ENCODE measurements at places on chromosomes 1 and 21.
A peak's percentile ranks its signal among the peaks of the same experiment; 100 is the strongest.

DNA sequence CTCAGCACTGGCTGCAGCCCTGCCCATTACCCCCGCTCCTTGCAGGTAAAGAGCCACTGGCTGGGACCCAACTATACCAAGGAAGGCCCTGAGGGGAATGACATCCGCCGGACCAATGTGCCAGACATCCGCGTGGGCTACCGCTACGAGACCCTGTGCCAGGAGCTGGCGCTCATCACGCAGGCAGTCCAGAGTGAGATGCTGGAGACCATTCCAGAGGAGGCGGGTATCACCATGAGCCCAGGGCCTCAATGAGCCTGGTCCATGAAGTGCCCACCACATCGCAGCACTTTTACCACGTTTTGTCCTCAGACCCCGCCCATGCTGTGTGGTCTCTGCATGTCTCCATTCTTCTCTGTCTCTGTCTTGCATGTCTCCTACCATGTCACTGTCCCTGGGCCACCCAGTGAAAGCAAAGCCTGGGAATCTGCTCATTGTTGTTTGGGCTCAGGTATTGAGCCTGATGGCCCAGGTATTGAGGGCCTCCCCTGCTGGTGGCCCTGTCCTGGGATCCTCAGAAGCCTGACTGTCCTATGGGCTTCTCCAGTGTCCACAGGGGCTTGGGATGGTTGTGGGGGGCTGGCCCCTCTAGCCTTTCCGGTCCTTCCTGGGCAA, 11.4 kb downstream of the AMPD2 start:
- peak; percentile 60 for DNase-seq

DNA sequence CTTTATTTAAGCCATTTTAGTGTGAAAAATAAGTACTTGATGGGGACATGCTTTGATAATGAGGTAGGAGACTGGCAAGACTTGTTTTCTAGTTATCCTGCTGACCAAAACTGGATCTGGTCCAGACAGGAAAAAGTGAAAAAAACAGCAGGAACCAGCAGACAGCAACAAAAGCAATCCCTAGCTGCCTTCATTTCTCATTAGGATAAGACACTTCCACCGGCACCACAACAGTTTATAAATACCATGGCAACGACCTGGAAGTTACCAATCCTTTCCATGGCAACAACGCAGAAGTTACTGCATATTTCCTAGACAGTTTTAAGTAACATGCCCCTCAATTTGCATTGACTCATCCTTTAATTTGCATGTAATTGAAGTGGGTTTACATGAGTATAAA, 993.8 kb upstream of the NCAM2 start:
- DNase-seq, result no peak

DNA sequence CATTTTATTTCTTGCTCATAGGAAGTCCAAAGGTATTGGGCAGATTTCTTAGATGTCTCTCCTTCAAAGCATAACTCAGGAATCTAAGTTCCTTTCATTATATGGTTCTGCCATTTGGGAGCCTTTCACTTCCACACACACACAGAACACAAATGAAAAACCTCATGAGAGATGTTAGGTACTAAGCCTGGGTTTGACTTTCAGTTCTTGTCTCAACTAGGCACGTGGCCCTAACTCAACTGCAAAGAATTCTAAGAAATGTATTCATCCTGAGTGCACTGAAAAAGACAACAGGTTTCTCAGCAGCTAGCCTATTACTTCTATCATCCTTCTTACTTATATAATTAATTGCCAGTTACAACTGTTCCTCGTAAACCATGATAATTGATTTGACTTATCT, 190.0 kb upstream of the SAMSN1 start:
- DNase-seq, result no peak

DNA sequence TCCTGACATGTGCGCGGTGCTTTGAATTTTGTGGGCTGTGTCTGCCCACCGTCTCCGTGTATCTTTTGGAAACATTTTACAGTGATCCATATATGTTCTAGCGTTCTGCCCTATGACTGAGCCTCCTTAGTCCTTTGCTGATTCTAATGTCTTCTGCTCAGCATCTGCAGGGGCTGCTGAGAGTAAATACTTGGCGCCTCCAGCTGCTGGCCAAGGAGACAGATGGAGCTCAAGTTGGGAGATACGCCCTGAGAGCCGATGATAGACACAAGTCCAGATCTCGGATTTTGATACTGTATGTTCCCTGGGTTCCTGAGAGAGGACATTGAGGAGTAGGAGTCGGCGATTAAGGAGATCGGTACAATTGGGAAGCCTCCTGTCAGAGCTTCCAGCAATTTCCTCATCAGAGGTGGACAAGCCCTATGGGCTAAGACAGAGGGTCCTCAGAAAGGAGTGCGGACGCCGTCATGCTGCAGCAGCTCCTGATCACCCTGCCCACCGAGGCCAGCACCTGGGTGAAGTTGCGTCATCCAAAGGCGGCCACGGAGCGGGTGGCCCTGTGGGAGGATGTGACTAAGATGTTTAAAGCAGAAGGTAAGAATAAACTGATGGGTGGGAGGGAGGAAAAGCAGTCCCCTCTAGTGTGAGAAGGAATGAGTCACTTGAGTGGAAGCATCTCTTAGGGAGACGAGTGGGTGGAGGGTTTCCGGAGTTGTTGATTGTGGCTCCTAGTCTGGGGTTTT, 390 bp downstream of the ZFP69B start:
- DNase-seq, result no peak

DNA sequence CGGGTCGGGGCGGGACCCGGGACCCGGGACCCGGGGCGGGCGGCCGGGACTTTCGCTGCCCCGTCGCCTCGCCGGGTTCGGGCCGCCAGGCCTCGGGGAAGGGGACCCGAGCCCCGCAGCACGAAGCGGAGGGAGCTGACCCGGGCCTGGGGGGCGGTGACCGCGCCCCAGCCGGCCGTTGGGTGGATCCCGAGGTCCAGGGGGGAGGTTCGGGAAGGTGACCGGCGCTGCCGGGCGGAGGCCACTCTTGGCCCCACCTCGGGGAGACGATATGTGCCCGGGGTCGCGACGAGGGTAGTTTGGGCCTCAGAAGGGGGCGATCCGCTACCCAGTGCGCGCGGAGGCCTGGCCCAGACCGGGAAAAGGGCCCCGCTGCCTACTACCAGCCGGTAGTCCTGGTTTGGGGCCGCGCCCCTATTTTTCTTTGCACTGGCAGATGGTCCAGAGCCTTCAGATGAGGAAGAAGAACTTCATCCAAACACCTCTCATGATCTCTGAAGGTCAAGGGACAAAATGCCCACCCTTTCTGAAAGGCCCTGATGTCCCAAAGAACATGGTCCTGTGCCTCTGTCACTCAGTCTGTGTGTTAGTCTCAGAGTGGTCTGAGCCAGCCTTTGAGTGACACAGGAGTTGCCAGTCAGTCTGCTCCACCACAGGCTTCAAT, 766 bp downstream of the AGO4 start:
- peak; percentile 67 for DNase-seq

- DNase-seq, result no peak
Measured at GRCh38 chr1:203547147-203547546, 53.2 kb downstream of the OPTC start.

DNA sequence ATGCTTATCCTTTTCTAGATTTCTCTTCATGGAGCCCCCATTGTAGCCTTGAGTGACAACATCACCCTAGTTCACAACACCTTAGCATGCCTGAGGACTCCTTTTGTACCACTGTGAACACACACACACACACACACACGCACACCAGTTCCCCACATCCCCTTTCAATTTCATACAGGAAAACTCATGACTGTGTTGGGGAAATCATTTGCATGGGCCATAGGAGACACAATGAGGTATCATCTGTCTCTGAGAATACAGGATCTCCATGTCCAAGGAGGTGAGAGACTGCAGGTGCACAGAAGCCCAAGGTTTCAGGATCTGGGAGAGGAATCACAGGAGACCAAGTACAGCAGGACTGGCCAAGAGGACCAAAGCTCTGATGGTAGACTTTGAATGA, 119.7 kb downstream of the TPTE start:
- no peak for DNase-seq

- DNase-seq, result no peak
Measured at GRCh38 chr1:109472779-109473178, 6.4 kb downstream of the SYPL2 start.

DNA sequence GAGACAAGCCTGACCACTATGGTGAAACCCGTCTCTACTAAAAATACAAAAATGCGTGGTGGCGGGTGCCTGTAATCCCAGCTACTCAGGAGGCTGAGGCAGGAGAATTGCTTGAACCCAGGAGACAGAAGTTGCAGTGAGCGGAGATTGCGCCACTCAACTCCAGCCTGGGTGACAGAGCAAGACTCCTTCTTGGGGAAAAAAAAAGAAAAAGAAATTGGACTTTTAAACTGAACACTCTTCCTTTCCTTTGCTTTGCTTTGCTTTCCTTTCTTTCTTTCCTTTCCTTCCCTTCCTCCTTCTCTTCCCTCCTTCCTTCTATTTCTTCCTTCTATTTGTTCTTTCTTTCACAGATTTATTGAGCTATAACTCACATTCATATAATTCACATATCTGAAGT, 43.3 kb upstream of the PUM1 start:
- no peak for DNase-seq

- no peak for DNase-seq
Measured at GRCh38 chr1:208272311-208272710, 28.1 kb upstream of the PLXNA2 start.

GRCh38 chr1:69409731-69410456, 157.8 kb upstream of the LRRC7 start:
- no peak for DNase-seq

GRCh38 chr1:30995990-30996612, 69.4 kb downstream of the PUM1 start:
- DNase-seq, result no peak

DNA sequence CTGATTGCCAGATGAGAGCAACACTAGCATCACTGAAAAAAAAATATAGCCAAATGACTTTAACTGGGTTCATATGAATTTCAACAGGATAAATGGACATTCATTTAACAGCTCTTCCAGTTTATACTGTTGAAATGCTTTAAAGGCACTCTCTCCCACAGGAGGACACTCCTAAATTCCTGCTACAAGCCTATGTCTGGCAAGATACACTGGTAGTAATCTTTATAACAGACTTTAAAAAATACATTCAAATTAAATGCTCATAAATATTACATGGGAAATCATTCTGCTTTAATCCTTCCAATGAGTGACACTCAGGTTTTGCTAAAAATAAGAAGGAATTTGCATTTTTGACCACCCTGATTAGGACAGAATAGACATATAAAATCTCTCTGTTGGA, 526.7 kb upstream of the ADAMTS5 start:
- DNase-seq, result no peak

- no peak for DNase-seq
Measured at GRCh38 chr1:91325456-91325855, 79.2 kb downstream of the HFM1 start.

- DNase-seq, result no peak
Measured at GRCh38 chr21:44398499-44398898, 45.1 kb downstream of the TRPM2 start.

DNA sequence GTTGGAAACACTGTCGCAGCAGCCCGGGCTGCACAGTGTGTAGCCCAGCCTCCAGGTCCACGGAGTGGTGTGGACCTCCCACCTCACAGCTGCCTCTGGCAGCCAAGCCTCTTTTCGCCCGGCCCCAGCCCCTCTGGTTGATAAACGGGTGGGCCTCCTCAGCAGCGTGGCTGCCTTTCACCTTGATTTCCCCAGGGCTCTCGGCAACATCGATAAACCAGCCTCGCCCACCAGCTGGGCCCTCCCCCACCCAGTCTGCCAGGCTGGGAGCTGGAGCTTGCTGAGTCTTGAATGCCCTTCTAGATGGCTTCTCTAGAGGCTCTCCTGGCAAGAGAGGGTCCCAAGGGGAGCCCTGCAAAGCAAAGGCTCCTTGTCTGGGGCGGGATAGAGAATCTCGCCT, 31.0 kb upstream of the LHX4 start:
- no peak for DNase-seq

DNA sequence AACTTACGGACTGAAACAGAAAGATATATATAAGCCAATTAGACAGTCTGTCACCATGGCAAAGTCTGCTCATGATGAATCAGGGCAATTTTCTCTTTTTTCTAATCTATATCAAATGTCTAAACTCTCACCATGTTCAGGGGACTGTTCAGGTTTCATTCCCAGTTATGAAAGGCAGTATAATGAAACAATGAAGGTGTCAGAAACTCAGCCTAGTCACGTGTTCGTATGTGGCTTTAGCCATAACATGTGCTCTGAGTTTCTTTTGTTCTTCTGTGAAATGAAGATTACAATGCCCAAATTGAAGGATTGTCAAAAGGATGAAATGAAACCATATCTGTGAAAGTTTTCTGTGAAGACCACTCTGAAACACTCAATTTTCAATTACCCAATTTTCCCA, 392.9 kb downstream of the DSCAM start:
- DNase-seq, result no peak

DNA sequence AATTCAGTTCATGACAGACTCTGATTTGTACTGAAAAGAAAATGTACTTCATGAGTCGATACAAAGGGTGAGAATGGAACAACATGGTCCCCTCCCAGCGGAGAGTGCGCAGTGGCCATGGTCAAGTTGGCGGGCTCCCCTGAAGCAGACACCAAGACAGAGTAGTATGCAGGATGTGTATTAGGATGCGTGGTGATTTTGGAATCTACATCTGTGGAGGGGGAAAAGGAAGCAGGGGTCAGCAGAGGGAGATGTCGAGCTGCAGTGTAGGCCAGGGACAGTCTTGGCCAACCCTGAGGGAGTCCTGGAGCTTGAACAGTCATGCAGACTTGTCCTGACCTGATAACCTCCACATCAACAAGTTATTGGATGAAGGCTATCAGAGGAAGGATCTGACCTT, 481.0 kb downstream of the OMA1 start:
- no peak for DNase-seq

DNA sequence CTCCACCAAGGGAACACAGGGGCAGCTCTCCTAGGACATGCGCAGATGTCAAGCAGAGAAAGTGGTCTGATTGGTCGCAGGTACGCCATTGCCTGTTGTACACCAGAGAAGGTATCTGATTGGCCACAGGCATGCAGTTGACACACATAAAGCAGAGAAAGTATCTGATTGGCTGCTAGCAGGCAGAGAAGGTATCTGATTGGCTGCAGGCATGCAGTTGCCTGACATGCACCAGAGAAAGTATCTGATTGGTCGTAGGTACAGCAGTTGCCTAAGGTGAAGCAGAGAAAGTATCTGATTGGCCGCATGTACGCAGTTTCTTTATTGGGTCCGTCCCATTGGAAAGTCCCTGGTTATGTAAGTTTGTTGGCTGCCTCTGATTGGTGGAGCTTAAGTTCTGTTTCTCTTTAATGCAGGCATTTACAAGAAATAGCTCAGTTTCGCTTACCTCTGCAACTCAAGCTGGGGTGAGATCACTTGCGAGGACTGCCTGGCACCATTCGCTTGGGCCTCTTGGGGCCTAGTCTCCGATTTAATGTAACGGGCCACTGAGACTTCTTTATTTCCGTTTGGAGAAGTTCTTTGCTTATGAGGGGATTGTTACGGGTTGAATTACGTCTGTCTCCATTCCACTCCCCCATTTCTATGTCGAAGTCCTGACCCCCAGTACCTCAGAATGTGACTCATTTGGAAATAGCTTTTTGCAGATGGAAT, 74.2 kb downstream of the SIK1 start:
- DNase-seq, result no peak
